ENCODE measurements at places on chromosomes 4 and X.

- no peak for DNase-seq
These were observed 551 bp downstream of the NPNT start for GRCh38 chr4:105895583-105896460.

- no peak for DNase-seq
These were observed 61.0 kb downstream of the ENOPH1 start for GRCh38 chr4:82491251-82491960.

- no peak for DNase-seq
These were observed 223.4 kb upstream of the ATOH1 start for GRCh38 chr4:93605163-93605562.

DNA sequence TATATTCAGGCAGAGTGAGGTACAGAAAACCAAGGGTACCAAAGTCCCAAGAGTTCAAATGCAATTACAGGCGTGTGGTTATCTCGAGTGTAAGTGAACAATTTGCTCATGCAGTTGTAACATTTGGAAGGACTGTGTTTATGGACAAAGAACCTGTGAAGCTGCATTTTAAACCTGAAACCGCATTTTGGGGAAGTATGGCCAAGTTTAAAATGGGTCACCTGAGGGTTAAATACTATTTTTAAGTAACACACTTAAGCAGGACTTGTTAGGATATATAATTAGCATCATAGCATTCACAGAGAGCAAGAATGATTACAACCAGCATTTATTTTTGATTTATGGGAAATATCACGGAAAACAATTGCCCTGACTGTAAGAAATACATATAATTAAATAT, 79.1 kb upstream of the LCORL start:
- no peak for DNase-seq

All from Jurkat, Clone E6-1 (cell line).